ENCODE measurements at places on chromosomes 16 and 17.
A peak's percentile ranks its signal among the peaks of the same experiment; 100 is the strongest.

- DNase-seq = no peak
Observed at GRCh38 chr16:62294213-62294972, 258.2 kb upstream of the CDH8 start.

GRCh38 chr16:11072420-11073153 is 128.2 kb downstream of the CLEC16A start:
- no peak for DNase-seq

DNA sequence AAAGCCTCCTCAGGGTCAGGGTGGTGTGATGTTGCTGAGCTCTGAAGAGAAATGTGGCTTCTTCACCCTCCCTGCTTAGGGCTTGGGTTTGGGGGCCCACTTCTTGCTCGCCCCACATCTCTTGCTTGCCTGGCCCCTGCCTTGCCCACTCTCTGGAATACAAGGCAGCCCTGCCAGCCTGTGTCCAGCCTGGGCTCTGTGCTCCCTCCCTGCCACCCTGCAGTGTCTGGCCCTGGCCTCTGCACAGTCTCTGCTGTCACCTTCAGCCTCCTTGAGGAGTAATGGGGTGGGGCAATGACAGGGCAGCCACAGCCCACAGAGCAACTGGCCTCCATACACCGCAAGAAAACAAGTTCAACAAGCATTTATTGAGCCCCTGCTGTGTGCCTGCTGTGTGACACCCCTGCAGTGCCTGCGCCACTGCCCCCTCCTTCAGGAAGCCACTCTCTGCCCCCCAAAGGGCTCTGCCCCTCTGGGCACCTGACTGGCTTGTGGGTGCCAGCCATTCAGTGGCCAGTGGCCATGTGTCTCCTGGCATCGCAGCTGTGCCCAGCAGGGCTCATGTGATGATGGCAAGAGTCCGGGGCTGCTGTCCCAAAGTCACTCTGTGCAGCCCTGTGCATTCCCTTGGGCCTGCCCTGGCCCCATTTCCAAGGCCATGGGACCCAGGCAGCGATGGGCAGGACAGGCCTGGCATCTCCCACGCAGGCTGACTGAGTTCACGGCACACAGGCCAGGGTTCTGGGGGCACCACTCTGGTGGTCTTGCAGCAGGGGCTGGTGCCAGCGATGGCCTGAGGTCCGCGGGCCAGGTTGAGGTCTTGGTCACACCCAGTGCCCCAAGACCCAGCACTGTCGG is 240.8 kb downstream of the KATNIP start:
- no peak for DNase-seq

DNA sequence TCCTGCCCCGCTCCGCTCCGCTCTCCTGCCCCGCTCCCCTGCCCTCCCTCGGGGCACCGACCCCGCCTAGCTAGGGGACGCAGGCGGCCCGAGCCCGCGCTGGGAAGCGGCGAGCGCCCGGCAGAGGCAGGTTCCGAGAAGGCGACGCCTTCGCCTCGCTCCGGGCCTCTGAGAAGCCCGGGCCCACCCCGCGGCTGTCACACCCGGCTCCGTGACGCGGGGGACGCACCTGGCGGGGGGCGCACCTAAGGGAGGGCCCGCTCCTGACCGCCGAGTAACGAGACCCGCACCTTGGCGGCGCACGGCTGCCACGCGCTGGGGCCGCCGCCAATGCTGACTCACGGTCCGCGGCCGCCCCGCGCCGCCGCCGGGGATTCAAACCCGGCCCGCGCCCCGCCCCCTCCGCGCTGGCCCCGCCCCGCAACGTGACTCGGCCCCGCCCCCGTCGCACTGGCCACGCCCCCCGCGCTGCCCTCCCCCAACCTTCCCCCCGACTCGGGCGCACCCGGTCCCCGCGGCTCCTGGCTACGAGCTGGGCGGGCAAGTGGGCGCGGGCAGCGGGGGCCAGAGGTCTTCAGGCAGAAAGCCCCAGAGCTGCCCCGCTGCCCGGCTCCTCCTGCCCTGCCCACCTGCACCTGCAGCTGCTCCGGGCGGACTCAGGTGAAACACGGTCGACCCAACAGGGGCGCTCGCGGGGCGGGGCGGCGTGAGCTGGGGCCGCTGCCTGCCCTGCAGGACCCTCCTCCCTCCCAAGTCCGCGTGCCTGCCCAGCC is 27.8 kb downstream of the GNPTG start:
- no peak for DNase-seq

DNA sequence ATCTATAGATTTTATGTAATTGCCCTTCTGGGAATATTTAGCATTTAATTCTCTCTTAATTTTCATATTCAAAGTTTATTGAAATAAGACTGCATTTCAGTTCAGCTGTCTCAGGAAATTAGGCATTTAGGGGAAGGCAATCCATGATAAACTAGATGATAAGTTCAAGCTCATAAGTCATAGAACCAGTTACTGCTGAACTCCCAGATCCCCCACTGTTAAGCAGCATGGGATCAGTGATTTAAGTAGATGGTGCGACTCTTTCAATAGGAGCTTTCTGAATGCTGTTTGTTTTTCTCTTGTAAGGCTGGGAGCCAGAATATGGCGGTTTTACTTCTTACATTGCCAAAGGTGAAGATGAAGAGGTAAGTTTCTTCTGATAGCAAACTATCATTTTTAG is 23.8 kb downstream of the OGFOD1 start:
- DNase-seq = peak; percentile 53
